ENCODE measurements at places on chromosomes 6 and 20.

- no peak for DNase-seq
Measured at GRCh38 chr6:106173124-106173879, 87.2 kb downstream of the PRDM1 start.

GRCh38 chr6:35067234-35067633 lies 73.9 kb downstream of the TCP11 start:
- no peak for DNase-seq

DNA sequence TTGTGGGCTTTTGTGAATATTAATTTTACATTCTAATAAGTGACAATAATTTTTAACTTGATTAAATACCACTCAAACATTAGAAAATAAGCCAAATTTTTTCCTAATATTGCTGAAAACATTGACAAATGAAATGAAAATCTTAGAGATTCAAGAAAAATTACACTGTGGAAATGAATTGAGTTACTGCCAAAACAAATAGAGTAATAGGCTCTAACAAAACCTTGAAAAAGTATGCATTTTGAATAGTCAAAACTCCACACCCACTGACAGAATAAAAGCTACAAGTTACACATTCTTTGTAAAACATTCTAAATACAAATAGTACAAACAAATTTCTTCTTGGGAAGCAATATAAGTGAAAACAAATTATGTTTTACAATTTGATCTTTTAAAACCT lies 5.9 kb downstream of the TBX18 start:
- DNase-seq = no peak

GRCh38 chr20:48335308-48336050 lies 492.3 kb downstream of the PREX1 start:
- DNase-seq = no peak

GRCh38 chr6:113015249-113015648 lies 668.1 kb downstream of the RFPL4B start:
- DNase-seq = peak; percentile 82

GRCh38 chr6:167669870-167670802 lies 156.6 kb upstream of the AFDN start:
- DNase-seq = no peak

DNA sequence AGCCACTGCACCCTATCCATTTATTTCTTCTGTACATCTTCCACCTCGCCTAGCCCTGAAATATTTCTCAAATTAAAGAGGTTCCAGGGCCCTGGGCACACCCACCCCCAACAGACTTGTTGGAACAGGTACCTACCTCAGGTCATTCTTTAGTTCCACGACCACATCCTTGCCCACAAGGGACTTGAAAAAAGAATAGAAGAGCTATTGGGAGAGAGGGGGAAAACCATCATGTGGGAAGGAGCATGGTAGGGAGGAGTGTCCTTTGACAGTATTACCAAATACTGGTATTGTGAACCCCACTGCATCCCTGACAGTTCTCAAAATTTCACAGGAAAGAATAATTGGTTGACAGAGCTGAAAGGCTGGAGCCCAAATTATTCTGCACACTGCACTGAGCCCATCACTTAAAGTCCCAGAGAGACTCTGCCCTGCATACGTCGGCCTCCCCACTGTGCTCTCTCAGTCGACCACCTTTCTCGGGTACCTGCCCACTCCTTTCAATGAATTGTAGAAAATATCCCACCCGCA lies 762 bp downstream of the LSM2 start:
- no peak for DNase-seq
